ENCODE measurements at places on chromosomes 12 and 14. TPM values are rescaled to one million over a fixed set of nuclear protein-coding genes. Genes with fewer than 3 reads are reported as not detected.

NFE2 gene
- 0.40 TPM for total RNA-seq

DNA sequence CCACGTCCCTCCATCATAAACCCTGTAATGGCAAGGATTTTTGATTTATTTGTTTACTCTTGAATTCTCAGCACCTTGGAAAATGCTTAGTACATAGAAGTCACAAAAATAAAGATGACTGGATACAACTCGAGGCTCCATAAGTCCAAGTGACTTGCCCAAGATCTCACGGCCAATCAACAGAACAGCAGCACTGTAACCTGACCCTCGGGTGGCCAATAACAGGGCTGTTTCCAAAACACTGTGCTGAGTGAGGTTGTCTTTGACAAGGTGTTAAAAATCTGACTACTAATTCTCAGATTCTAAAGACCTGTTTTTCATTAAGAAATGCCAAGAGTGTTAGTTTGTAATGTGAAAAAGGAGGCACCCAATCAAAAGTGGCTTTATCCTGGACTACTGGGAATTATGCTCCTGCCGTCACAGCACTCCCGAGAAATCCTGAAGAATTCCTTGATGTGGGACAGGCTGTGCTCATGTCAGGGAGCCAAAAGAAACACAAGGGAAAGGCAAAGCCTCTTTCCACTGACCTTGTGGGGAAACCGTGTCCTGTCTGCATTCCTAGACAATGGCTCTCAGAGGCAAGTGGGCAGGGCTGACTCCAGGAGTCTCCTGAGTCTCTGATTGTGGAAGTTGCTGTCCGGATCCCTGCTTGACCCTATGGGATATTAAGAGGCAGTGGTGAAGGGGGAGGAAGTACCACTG lies 204.7 kb upstream of the PELI2 start:
- no peak for DNase-seq

GRCh38 chr14:43369710-43370564 lies 1137.1 kb downstream of the FSCB start:
- no peak for DNase-seq

DNA sequence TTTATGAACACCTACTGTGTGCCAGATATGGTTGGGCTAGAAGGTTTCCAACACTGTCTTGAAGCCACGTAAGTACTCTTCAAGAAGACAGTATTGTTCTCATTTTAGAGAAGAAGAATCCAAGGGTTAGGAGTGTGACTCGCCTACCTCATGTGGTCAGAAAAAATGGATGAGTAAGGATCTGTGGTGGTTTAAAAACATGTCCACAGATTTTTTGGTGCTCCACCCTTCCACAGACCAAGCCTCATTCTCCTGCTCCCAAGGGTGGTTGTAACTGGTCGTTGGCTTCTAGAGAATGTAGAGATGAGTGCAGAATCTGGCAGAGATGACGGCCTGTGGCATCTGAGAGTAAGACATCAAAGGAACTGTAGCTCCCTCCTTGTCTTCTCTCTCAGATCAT lies 30.3 kb upstream of the TTC7B start:
- DNase-seq = peak; percentile 33

- no peak for DNase-seq
These were observed 196.9 kb downstream of the ALG10 start for GRCh38 chr12:34219046-34219770.

GRCh38 chr12:1518591-1519516 lies 75.5 kb downstream of the FBXL14 start:
- DNase-seq = peak; percentile 87

DNA sequence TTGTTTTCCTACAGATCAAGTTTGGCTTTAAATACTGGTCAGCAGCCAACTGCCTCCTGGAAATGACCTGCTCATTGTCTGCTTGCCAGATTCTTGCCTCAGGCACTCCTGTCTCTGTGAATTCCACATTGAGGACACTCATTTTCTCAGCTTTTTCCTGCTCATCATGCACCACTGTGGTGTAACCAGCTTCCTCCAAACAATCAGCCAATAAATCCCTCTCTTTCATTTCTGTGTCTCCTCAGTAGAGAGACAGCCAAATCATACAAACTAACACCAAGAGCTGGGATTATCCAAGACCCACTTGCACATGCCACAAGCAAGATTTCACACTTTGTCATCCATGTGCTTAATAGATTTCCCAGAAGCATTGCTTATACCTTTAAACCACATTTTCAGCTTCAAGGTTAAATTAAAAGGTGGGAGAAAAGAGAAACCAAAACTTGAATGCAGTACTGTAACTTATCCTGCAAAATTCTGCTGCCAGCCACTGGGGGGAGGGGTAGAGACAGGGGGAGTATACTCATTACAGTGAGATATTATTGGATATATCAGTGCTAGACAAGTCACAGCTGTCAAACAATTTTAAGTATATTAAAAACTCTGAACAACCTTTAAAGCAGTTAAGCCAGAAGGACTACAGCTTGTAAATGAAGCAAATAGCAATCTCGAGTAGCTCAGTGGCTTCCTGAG lies 105.0 kb downstream of the PPP2R5E start:
- peak; percentile 98 for DNase-seq

GZMB gene
- not detected for total RNA-seq

KRT85 gene
- total RNA-seq = not detected

DNA sequence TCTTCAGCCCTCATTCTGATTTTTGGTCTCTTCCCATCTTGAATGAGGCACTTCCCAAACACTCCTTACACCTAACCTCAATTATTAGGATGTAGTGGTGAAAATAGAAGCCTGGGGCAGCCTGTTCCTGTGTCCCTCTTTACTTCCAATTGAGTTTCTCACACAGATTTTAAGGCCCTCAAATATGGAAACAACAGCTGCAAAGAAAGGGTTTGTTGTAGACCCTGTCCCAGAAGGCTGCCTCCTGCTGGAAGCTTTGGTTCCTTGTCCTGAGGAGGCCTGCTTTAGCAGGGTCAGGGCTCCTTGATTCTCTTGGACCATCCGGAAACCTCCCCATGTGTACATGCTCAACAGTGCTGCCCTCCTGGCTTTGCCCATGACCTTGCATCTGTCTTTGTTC lies 101.3 kb downstream of the TGFB3 start:
- DNase-seq = no peak

GRCh38 chr14:89941830-89942377 lies 12.6 kb downstream of the EFCAB11 start:
- DNase-seq = no peak

DNA sequence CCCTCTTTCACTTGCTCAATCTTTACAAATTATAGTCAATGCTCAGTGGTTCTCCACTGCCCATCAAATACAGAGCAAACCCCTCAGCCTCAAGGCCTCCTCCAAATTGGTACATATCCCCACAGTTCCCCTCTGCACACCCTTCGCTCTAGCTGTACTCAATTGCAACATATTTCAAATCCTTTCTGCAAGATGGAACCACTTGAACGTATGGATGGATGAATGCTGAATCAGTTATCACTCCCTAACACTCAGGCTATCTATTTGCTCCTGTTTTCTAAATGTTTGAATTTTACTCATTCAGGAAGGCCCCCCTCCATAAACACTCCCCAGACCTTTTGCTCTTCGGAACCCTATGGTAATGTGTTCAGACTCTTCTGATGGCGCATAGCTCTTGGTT lies 24.5 kb downstream of the ATG14 start:
- DNase-seq = no peak

- no peak for DNase-seq
These were observed 27.0 kb downstream of the ZCCHC8 start for GRCh38 chr12:122473543-122474323.

DNA sequence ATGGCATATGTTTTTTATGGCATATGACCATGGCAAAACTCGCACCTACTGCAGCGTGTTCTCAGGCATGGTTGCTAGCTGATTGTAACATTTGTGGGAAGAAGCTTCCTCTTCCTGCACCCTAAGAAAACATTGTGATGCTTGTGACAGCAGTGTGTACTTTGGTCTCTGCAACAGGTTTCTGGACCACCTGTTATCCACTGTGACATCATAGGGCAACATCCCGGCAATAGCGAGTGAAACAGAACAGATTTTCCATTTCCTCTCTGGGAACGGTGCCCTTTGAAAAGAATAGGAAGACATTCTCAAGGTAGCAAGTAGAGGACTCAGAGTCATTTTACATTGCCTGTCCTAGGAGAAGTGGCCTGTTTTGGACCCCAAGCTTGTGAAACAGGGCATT lies 135.4 kb upstream of the TRHDE start:
- DNase-seq = no peak

DNA sequence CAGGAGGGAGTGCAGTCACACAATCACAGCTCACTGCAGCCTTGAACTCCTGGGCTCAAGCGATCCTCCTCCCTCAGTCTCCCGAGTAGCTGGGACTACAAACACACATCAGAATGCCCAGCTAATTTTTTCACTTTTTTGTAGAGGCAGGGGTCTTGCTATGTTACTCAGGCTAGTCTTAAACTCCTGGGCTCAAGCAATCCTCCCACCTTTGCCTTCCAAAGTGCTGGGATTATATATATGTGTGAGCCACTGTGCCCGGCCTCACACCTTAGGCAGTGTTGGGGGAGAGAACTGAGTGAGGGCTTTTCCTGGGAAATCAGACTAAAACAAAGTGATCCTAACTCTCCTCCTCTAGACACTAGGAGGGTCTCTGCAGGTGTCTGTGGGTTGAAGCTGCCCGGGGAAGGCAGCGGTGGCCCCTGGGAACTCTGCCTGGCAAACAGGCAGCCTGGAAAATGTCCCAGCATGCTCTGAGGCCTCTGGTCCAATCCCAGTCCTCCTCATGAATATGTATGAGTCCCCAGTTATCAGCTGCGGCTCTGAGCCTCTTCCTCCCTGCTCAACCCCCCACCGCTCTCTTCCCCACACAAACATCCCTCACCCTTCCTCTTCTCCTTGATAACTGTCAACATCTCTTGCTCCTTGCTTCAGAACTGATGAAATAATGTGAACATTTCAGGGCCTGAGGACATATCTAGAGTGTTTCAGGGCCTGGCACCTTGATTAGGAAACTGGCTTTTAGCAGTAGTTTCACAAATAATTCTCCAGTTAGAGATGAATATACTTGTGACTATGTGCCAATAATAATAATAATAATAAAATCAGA lies 7.9 kb upstream of the NAA25 start:
- no peak for DNase-seq

TAS2R50 gene
- 0.29 TPM for total RNA-seq

DNA sequence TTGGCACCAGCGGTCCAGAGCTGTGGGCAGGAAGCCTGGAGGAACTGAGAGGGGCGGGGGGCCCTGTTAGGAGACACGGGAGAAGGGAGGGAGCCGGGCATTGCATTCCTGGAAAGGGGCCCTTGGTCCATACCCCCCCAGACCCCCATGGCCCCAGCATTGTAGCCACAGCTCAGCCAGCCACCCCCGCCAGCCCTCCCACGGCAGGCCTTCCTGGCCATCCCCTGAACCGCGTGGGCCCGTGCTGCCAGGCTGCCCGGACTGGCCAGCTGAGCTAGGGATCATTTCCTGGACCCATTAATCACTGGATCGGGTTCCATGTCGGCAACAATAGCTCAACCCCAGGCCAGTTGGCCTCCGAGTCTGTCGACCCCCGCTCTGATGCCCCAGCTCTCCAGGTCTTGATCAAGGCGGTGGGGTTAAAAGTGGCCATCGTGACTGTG lies 39.8 kb upstream of the DIO3 start:
- DNase-seq = no peak

DENND5B gene
- total RNA-seq = 4.2 TPM

- no peak for DNase-seq
These were observed 36.5 kb upstream of the OVCH1 start for GRCh38 chr12:29533815-29534489.

GRCh38 chr12:97995559-97995958 lies 519.8 kb upstream of the TMPO start:
- DNase-seq = no peak

PTPN11 gene
- 137 TPM for total RNA-seq

GRCh38 chr12:78236264-78236663 lies 405.6 kb downstream of the NAV3 start:
- DNase-seq = no peak

CRACR2A gene
- total RNA-seq = not detected

GRCh38 chr14:100376751-100377171 lies 53.6 kb downstream of the SLC25A47 start:
- DNase-seq = peak; percentile 58

DNA sequence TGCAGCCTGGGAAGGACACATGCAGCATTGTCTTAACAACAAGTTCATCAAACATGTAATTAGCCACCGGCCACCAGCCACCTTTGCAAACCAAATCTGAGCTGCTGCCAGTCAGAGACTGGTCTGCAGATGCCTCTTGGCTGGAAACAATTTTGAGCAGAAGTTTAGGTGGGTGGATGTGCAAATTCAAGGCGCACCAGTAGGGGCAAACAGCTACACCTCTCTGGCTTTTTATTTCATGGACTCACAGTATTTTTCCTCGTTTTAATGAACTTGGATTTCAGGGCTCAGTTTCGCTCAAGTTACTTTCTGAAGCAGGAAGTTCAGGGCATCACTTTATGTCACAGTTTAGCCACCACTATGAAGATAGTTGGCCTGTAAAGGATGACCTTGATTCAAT lies 94.3 kb downstream of the OTX2 start:
- DNase-seq = no peak

ANO4 gene
- total RNA-seq = not detected

GRCh38 chr12:121214855-121215745 lies 5.2 kb downstream of the P2RX4 start:
- peak; percentile 96 for DNase-seq

FAM181A gene
- total RNA-seq = not detected

- DNase-seq = no peak
These were observed 45.7 kb upstream of the CPM start for GRCh38 chr12:68978678-68979077.

GRCh38 chr12:28099871-28100270 lies 90.4 kb upstream of the CCDC91 start:
- no peak for DNase-seq

DNA sequence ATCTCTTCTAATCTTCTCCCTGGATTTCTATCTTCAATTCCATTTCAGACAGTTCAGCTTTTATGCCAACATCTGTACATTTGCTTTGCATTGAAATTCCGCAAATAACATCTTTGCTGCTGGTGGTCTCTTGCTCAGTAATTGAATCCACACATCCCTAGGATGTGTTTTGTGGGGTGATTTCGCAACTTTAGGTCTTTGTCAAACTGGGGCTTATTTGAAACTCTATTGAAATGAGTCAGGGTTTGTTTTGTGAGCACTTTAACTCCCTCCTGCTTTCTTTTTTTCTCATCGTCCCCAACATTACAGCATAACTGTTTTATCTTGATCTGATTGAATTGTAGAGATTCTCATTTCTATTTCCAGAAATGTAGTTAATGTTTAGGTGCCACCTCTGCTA lies 404.3 kb downstream of the NPAS3 start:
- DNase-seq = peak; percentile 58

- DNase-seq = peak; percentile 27
These were observed 86.5 kb downstream of the LRIG3 start for GRCh38 chr12:58833853-58834252.

- peak; percentile 92 for DNase-seq
These were observed 553.0 kb downstream of the SLC16A7 start for GRCh38 chr12:60148831-60149230.

RNASE3 gene
- total RNA-seq = not detected

CCDC184 gene
- not detected for total RNA-seq

SPIC gene
- not detected for total RNA-seq

DNA sequence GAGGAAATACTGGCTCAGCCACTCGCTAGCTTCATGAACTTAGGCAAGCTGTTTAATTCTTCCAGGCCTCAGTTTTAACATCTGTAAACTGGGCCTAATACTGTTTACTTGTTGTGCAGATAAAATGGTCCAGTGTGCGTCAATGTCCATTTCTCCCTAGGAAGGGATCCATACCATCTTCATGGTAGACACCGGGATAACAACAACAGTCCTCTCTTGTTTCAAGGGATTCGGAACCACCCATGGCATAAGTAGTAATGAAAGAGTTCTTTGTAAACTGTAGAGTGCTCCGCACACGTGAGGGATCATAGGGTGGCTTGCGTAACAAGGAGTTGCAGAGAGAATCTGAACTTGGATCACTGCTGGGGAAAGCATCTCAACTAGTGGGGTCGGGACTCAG lies 17.3 kb upstream of the CHGA start:
- no peak for DNase-seq

All from PC-3 (cell line).